Activated T-cell treated with anti-CD3 and anti-CD28 coated beads, Interleukin-2, amount 50 U/mL, for 4 hours (primary cell): ENCODE measurements at places on chromosomes 6 and 20. TPM values are rescaled to one million over a fixed set of nuclear protein-coding genes. Genes with fewer than 3 reads are reported as not detected.

- no peak for DNase-seq
These were observed 2.3 kb upstream of the CITED2 start for GRCh38 chr6:139376604-139377218.

GRCh38 chr6:155327326-155328073 is 13.2 kb upstream of the TFB1M start:
- peak; percentile 68 for DNase-seq

Gene BMP7
- total RNA-seq = 0.08 TPM

DNA sequence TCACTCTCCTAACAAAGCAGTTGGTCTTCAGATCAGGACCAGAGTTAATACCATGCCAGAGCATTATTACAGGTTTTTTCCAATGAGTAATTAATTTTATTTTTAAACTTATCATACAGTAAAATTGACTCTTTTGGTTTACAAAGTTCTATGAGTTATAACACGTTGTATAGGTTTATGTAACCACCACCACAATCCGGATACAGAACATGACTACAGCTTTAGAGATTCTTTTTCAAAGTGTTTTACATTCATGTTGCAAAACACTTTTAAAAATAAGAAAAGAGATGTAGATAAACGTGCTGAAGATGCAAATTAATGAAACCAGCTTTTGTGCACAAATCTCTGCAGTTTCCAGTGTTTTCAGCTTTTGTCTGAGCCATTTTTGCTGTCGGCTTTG is 1.5 kb upstream of the TPBG start:
- DNase-seq = no peak

Gene ARFGEF2
- total RNA-seq = 27.8 TPM
